T-cell (primary cell): ENCODE measurements at places on chromosomes 3 and 15. TPM values are rescaled to one million over a fixed set of nuclear protein-coding genes. Genes with fewer than 3 reads are reported as not detected.
A peak's percentile ranks its signal among the peaks of the same experiment; 100 is the strongest.

The CALML4 gene
- total RNA-seq = 2.4 TPM

The MESP2 gene
- total RNA-seq = not detected

DNA sequence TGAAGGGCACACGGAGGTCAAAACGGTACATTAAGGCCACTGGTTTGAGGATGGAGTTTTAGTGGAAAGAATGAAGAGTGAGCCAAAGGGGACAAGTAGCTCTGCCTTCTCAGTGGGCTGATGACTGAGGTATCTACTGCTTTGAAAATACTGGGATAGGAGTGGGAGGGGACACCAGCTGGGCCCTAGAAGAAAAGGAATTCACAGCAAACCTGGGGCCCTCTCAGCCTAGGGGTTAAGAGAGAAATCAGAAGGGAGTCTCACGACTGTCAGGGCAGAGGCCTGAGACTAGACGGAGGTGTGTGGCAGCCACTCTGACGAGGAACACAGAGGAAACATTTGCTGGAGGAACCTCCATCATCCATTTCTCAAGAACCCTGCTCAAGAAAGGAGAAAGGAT lies 75.1 kb downstream of the TNIK start:
- DNase-seq = no peak
- H3K4me3 ChIP-seq = no peak overlapping the region
- no peak overlapping the region for H3K27ac ChIP-seq
- H3K4me1 ChIP-seq = peaks cover 12% of the 10 kb centered on the region

DNA sequence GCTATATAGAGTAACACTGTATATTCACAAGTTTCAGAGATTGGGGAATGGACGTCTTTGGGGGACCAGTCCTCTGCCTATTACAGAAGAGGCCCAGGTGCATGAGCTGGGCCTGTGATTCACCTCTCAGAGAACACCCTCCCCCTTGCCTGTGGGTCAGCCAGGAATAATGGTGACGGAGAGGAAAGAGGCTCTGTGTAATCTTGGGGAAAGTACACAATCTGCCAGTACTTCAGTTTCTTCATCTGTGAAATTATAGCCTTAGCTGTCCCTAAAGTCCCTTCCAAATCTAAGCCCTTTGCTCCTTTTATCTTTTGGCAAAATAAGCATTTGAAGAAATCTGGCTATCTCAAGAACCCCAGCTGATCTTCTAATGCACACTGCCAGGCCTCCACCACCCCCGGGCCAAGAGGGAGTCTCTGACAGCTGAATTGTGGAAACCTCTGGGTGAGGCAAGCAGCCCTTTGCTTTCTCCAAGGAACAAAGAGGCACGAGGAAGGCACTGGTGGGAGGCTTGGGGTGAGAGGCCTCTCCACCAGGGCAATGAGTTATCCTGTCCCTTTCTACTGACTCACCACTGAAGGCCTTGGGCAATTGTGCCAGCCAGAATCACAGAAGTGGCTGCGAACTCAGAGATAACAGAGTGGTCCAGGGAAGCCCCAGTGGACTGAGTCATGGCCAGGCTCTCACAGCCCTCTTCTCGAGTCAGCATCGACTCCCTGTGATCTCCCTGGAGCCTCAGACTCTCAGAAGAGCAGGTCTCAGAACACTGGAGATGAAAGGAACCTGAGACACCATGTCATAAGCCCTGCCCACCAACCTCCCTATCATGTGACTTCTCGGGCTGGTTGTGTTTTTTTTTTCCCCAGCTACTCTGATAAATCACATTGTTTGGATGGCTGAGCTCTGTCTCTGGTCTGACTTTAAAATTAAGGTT lies 31.8 kb downstream of the CCNL1 start:
- H3K27me3 ChIP-seq = no peaks in the 10 kb centered on the region
- no peak overlapping the region for H3K4me3 ChIP-seq
- no peaks in the 10 kb centered on the region for H3K36me3 ChIP-seq
- peak overlapping the region; percentile 89 for H3K27ac ChIP-seq
- peak; percentile 43 for DNase-seq
- H3K4me1 ChIP-seq = peaks cover 52% of the 10 kb centered on the region

GRCh38 chr15:81336568-81336967 lies 12.6 kb upstream of the STARD5 start:
- peak; percentile 18 for DNase-seq
- H3K4me1 ChIP-seq = no peaks in the 10 kb centered on the region
- H3K27ac ChIP-seq = no peak overlapping the region
- no peaks in the 10 kb centered on the region for H3K27me3 ChIP-seq
- no peak overlapping the region for H3K4me3 ChIP-seq
- H3K36me3 ChIP-seq = no peaks in the 10 kb centered on the region

DNA sequence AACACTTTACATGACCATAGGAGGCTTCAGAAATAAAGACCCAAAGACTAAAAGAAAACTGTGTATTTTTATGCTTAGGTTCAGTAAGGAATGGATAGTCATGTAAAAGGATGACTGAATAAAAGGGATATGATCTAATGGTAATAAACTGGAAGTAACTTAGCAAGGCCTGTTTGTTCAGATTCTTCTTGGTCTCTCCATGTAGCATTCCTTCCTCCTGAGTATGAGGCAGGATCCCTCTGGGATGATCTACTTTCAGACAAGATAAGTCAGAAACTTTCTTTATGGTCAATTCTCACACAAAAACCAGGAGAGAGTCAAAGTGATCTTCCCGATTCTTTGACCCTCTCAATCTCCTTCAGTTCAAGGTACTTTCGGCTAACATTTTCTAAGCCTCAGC lies 340.8 kb upstream of the DCBLD2 start:
- no peaks in the 10 kb centered on the region for H3K4me1 ChIP-seq
- no peaks in the 10 kb centered on the region for H3K36me3 ChIP-seq
- no peak for DNase-seq
- no peaks in the 10 kb centered on the region for H3K27me3 ChIP-seq
- no peak overlapping the region for H3K4me3 ChIP-seq
- no peak overlapping the region for H3K27ac ChIP-seq

DNA sequence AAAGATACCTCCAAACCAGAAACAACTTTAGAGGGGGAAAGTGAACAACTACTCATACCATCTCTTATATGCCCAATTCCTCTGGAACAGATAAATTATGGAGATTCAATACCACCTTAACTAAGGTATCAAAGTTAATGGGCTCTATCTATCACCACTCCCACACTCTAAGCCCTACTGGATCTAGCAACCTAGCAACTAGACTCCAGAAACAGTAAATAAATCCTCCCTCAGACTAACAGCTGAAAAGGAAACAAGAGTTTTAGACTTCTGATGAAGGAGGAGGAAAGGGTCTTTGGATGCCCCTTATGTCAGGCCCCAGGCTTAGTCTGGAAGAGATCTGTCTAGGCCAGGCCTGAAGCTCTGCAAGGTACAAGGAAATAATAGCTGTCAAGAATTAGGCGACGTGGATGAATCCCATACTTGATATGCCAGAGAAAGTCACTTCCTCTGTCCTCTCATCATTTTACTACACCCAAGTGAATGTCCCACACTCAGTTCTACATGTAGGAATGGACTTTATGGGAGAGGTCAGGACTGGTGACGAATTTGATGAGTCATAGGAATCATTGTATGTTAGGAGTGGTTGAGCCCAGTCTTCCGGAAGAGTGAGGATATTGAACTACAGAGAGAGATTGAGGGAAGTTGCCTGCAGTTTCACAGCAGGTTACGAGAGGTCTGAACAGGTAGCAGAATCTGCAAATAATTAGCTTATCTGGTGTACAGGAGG lies 113.8 kb downstream of the AKAP13 start:
- DNase-seq = peak; percentile 25
- H3K4me3 ChIP-seq = no peak overlapping the region
- H3K4me1 ChIP-seq = peaks cover 20% of the 10 kb centered on the region
- no peaks in the 10 kb centered on the region for H3K36me3 ChIP-seq
- no peak overlapping the region for H3K27ac ChIP-seq
